ENCODE measurements at places on chromosomes 5 and 9. TPM values are rescaled to one million over a fixed set of nuclear protein-coding genes. Genes with fewer than 3 reads are reported as not detected.
A peak's percentile ranks its signal among the peaks of the same experiment; 100 is the strongest.

DNA sequence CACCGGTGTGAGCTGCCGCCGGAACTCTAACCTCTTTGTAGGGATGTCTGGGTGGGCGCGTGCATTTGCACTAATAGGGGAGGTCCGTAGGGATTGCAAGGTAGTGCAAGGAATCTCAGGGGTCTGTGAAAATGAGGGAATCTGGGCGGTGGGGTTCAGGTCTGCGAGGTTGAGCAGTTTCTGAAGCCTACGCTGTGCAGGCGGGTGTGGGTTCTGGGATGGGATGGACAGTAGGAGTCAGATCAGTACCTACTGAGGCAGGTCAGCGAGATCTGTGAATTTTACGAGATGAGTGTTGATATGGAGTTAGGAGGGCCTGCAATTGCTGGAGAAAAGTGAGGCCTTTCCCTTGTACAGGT lies 856 bp upstream of the ATOSB start:
- DNase-seq: no peak

DNA sequence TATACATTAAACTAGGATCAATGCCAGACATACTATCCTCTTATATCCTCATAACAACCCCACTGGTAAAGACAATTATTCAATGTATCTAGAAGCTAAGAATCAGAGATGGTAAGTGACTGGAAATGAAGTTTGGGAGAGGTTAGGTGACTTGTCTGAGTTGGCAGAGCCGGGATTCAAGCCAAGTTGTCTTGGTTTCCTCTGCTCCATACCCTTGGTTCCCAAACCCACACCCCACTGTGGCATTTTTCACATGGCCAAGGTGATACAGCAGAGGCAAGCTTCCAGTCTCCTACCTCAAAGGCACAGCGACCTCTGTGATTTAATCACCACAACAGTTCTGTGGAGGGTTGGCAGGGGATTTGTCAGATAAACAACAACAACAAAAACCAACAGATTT lies 34.7 kb upstream of the ADRB2 start:
- peak; percentile 20 for DNase-seq

- peak; percentile 24 for DNase-seq
Measured at GRCh38 chr9:123679330-123679987, 250.5 kb downstream of the DENND1A start.

GRCh38 chr5:56360816-56361215 lies 127.7 kb upstream of the ANKRD55 start:
- DNase-seq: no peak

DNA sequence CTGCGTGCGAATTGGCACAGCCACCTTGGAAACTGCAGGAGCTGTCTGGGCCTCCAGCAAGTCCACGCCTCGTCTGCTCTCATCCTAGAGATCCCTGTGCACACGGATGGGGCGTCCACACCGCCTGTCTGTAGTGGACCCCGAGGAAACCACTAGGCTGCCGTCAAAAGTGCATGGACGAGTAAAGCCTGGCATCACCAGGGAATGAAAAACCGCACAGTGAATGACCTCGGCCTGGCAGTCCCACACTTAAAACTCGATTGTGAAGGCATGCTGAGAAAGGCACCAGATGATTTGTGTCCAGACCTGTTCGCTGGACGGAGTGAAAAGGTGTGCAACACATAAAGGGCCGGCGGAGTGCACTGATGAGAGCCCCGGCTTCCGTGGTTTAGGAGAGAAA lies 50.8 kb downstream of the MRPL36 start:
- peak; percentile 1 for DNase-seq

- no peak for DNase-seq
Measured at GRCh38 chr9:109925799-109926198, 145.8 kb downstream of the PALM2AKAP2 start.

DNA sequence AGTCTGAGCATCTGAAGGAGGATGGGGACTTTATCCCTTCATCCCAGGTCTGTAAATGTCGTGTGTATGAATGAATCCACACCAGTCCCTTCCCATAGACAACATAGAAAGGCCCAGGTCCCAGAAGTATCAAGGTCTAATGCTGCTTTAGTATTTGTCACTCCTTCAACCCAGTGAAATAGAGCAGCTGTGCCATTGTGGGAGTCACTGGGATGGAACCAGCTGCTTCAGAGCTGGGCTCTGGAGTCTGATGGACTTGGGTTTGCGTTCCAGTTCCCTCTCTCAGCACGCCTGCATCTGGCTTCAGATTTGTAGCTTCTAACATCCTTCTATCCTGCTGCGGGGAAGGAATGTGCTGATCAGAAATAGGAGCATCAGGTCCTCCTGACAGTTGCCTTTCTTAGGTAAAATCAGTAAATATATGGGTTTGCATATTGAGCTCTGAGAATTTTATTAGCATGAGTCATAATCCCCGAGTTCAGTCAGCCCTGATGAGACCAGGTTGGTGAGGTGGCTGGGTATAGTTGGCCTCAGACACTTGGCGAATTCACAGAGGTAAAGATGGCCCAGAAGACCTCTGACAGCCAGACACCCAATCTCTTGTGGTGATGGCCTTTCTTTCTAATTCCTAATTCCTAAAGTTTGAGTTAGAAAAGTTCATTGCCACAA lies 10.1 kb downstream of the ACO1 start:
- DNase-seq: no peak

DNA sequence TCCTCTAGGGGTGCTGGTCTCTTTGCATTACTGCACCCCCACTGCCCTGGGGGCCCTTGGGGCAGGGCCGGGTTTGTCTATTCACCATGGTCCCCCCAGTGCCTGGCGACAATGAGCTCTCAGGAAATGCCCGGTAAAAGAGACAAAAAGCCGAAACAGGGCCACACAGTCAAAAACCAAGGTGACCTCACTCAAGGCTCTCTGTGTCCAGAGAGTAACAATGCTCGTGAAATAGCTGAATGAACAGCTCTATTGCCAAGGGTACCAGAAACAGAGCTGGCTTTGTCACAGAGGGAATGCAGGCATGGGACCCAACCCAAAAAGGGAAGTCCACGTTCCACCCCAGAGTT lies 16.0 kb downstream of the SH3PXD2B start:
- DNase-seq: no peak

GRCh38 chr5:104265531-104266140 lies 703.0 kb upstream of the NUDT12 start:
- DNase-seq: no peak

DNA sequence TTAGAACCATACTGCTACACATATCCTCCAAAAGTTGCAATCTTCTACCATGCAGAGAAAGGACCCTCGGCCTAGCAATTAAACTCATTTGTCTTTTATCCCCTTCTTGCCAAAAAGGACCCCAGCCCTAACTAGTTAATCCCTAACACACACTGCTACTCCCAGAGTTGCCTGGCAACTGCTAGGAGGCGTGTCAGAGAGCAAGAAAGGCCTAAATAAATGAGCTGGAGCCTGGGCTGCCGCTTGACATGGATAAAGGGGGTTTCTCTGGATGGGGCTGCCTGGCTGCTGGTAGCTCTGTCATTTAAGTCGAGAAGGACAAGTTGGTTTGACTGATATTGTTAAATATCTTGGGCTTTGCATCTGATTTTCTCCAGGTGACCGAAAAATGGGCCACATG lies 194.8 kb downstream of the CRB2 start:
- DNase-seq: no peak

DNA sequence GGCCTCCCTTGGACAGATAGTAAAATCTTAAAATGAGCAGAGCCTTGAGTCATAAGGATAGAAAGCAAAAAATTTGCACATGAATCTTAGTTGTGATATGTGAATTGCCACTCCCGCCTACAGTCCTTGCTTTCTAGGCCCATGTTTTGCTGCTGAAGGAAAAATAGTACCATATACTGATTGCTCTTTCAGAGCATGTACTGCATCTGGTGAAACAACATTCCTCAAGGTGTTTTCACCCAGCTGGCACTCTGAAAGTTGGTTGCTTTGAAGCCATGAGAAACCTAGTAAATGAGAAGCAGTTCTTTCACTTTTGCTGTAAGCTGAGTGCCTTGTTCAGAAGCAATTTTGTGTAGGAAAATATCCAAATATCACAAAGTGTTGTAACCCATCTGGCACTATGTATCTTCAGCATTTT lies 10.3 kb downstream of the CDC37L1 start:
- peak; percentile 43 for DNase-seq

Gene SLCO6A1
- total RNA-seq: not detected

Gene MARCOL
- total RNA-seq: not detected

Gene C7
- not detected for total RNA-seq

Gene HEXB
- total RNA-seq: 47.6 TPM

Gene SH3TC2
- total RNA-seq: not detected

Gene SOX30
- total RNA-seq: 0.18 TPM

Gene ADAMTS16
- total RNA-seq: not detected

Data from activated CD4-positive, alpha-beta T cell treated with anti-CD3 and anti-CD28 coated beads for 36 hours (primary cell).